ENCODE measurements at places on chromosomes 7 and 10.

GRCh38 chr7:138125119-138125518 is 48.9 kb downstream of the AKR1D1 start:
- DNase-seq: no peak

- no peak for DNase-seq
These were observed 11.5 kb upstream of the DLD start for GRCh38 chr7:107879400-107880035.

- no peak for DNase-seq
These were observed 1019.0 kb upstream of the C7orf33 start for GRCh38 chr7:147571436-147572185.

GRCh38 chr7:48511080-48511479 is 339.8 kb downstream of the ABCA13 start:
- no peak for DNase-seq

GRCh38 chr7:31720366-31720765 is 33.4 kb downstream of the PPP1R17 start:
- no peak for DNase-seq

- no peak for DNase-seq
These were observed 186.1 kb downstream of the PRKG1 start for GRCh38 chr10:51260376-51260775.

DNA sequence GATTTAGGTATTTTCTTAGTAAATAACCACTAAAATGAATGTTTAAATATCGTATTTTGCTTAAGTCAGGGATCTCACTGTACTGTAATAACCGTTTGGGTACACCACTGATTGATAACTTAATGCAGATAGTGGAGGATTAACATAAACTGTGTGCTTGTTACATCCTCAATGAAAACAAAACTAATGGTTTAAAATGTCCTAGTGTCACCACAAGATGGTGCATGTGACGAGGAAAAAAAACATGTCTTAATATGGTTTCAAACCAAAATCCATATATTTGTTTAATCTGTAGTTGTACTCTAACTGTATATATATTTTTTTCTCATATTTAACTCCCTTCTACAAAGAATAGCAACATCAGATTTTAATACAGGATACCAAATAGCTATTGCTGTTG is 19.2 kb downstream of the ARMC10 start:
- no peak for DNase-seq

GRCh38 chr10:34341473-34341872 is 473.6 kb downstream of the PARD3 start:
- no peak for DNase-seq

- DNase-seq: no peak
These were observed 119.3 kb downstream of the CUX1 start for GRCh38 chr7:101936611-101937231.

DNA sequence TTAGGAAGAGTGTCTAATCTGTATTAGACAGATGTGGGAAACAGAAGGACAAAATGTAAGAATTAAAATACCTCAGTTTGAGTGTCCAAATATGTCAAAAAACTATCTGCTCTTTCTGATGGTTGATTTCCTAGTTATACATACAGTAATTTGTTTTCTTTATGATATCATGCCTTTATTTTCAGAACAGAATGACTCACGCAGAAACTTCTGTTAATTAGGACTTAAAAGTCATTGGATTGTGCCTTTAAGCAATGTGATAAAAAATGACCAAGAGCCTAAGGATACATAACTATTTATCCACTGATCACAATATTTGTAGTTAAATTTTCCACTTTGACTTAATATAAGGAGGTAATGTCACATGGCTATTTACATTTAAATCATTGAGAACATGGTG is 206.7 kb upstream of the PTPRZ1 start:
- DNase-seq: no peak

GRCh38 chr7:1117321-1117928 is 29.5 kb downstream of the GPER1 start:
- DNase-seq: no peak

DNA sequence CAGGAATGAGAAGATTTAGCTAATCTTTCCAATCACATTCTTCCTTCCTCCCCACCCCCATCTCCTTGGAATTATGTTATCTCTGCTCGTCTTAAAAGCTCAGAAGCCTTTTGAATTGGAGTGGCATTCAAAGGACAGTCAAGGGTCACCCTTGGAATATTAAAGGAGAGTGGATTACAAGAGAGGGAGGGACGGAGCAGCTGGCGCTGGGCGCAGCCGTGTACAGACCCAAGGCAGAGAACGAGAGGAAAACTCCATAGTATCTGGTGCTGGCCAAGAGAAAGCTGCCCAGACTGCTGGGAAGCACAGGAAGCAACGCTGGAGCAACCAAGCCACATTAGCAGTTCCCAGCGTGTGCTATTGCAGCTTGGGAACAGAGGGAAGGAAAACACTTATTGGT is 95.7 kb downstream of the POU6F2 start:
- no peak for DNase-seq

- no peak for DNase-seq
These were observed 123.8 kb downstream of the TEX36 start for GRCh38 chr10:125559210-125559609.

DNA sequence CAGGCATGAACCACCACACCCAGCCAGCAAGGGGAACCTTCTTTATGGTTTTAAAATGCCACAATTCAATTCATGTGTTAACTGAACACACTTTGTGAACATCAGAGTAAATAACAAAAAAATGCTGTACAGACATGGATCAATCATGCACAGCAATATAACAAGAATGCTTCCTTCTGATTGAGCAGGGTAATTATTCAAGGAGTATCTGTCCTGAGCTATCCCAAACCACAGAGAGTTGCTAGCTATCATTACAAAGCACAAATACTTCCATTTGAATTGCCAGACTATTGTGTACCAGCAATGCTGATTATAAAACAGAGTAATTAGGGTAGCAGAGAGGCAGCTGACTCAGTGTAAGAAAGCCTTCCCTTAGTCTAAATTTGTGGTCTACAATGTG is 11.3 kb upstream of the RHOBTB1 start:
- DNase-seq: no peak

- DNase-seq: no peak
These were observed 137.9 kb downstream of the TCERG1L start for GRCh38 chr10:131173484-131174210.

GRCh38 chr10:69668721-69669120 is 38.7 kb downstream of the FAM241B start:
- no peak for DNase-seq

GRCh38 chr7:105086850-105087249 is 72.8 kb downstream of the KMT2E start:
- no peak for DNase-seq

- peak; percentile 21 for DNase-seq
These were observed 12.6 kb upstream of the ARL4A start for GRCh38 chr7:12674861-12675260.

- DNase-seq: no peak
These were observed 237.1 kb downstream of the COBL start for GRCh38 chr7:51079494-51079893.

GRCh38 chr7:19530852-19531251 is 178.0 kb downstream of the POLR1F start:
- no peak for DNase-seq

DNA sequence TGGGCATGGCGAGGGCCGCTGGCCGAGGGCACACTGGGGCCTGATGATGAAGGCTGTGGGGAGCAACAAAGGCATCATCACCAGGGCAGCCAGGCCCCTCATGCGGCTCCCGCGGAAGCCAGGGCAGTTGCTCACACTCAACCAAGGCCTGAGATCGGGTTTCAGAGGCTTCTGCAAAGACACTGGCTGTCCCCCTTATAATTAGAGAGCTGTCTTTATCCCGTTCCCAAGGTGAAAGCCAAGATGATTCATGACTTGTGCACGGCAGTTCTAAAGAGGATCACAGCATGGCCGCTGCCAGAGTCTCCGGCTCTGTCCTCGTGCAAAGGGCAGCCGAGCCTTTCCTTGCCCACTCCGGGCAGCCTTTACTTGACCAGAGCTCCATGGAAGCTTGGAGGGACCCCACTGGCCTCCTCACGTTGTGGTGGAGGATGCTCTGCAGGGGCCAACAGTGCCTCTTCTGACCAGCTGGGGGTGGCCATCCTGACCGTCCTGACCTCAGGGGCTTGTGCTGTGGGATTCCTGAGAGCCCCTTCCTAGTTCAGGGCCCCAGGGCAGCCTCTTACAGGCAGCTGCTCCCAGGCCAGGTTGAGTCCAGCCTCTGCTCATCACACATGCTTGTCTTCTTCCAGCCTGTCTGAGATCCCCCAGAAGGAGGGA is 82.3 kb downstream of the PRKAG2 start:
- DNase-seq: no peak

- no peak for DNase-seq
These were observed 154.9 kb upstream of the ITGB1 start for GRCh38 chr10:33112831-33113455.

DNA sequence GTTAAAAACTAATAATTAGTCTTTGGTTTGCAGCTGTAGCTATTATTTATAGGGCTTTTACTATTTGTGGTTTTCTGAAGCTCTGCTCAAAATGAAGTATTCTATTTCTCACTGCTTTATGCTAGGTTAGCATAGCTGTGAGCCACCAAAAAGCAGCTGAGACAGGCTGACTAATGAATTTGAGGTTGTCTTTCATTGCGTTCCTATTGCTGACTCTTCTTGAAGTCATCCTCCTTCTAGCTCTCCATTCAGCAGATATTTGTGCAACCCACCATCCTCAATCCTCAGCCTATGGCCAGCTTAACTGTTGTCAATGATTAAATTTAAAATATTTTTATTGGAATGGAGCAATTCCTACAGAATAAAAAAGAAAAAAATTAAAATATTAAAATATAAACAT is 2.1 kb upstream of the RALA start:
- no peak for DNase-seq

DNA sequence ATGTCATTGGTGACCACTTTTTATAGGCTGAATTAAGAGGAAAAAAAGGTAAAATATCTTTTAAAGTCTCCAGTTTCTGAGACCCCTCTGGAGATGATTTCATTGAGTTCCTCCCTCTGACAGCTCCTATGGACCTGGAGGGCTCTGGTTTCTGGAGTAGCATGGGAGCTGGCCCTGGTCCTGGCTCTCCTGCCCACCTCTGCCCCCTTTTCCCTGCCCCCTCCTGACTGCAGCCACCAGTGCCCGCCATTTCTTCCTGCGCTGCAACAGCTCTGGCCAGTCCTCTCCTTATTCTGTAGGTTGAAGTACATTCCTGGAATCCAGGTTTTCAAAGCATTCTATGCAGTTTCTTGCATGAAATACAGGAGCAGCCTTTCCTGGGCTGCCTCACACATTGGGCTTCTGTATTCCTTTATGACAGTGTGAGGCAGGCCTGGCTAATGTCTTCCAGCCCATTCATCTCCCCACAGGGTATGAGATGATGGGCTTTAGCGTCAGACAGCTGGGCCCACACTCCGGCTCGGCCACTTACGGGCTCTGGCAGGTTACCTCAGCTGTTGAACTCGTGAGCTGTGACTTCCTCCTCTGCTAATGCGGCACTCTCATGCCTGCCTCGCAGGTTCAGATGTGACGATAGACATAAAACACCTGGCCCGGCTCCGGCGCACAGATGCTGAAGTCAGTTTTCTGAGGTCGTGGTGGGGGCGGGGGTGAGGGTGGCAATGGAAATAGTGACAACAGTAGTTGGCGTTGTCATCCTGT is 101.7 kb downstream of the MGMT start:
- DNase-seq: no peak

GRCh38 chr10:59036311-59037017 is 140.0 kb upstream of the PHYHIPL start:
- no peak for DNase-seq

GRCh38 chr7:96327429-96327828 is 5.5 kb upstream of the SLC25A13 start:
- no peak for DNase-seq

- DNase-seq: no peak
These were observed 127.3 kb upstream of the LYZL2 start for GRCh38 chr10:30756896-30757295.

GRCh38 chr7:47924266-47924665 is 24.0 kb downstream of the PKD1L1 start:
- DNase-seq: no peak

DNA sequence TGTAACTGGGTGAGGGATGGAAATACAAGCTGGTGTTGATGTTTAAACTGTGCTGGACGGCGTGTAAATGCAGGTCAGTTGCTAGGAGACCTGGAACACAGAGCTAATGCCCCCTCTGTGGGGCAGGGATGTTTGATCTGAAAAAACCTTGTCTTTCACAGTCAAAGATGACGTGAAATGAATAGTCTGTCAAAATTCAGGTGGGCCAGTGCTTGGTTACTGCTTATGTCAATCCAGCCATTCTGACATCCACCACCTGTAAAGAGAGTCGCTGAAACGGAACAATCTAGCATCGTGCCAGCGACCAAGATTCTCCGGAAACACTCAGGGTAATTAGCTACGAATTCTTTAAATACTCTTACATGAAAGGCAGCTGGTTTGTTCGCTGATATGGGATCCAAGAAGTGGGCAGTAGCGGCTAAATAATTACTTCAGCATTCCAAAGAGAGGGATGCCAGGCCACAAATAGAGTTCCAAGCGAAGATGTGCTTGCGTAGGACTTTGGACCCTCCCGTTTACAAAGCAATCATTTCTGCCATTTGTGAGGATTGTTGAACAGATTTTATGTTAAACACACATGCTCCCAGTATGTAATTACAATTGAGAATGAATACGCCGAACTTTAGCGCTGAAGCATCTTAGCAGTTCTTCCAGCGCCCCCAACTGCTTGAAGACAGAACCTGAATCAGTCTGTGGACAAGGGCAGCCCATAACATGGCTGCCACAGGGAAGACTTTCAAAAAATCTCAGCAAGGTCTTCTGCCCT is 7.3 kb upstream of the ASB4 start:
- DNase-seq: no peak

DNA sequence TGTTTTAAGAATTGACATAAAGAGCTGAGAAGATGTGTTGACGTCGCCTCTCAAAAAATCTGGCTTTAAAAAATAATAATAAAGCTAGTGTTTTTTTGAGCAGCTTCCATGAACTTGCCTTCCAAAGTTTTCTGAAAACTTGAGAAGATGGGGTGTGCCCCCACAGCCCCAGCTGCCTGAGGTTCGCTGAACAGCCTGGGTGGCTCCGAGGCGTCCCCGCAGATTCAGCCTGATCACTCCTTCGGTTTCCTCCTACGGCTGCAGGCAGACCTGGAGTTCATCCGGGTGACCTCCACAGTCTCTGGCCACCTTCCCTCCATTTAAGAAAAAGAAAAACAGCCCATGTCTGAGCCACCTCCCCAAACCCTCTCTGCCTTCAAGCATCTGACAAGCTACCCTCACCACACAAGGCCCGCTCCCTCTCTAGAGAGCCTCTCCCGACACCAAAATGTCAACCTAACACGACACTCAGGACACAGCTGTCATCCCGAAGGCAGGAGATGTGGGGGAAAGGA is 177.8 kb downstream of the PTPRN2 start:
- DNase-seq: no peak

DNA sequence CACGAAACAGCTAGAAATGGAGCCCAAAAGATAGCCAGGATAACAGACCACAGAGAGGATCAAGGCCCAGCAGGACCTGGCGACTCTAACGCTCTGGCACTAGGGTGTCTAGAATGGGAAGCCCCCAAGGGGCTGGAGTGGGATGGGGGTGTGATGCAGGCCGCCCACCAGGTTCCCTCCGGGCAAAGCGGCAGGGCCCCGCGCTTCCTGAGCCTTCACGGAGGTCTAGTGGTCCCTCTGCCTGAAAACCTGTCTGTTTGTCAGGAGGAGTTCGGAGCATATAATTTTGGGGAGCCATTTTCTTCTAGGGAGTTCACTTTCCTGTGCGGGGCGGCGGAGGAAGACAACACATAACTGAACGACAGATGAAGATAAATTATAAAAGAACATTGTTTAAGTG is 48.2 kb upstream of the FXYD4 start:
- no peak for DNase-seq

GRCh38 chr10:88995156-88995876 is 4.7 kb downstream of the FAS start:
- no peak for DNase-seq

GRCh38 chr10:26799342-26799741 is 61.4 kb downstream of the ABI1 start:
- DNase-seq: no peak

Data from stimulated activated naive CD8-positive, alpha-beta T cell treated with anti-CD3 and anti-CD28 coated beads, Interleukin-15, Interleukin-2, amounts not matched to agents 100 U/mL and 50 U/mL, for 24 hours (primary cell).